Muscle of back (tissue), 13 donors: ENCODE measurements at places on chromosomes 7 and 10.

- no peak for DNase-seq
Measured at GRCh38 chr7:36795451-36796021, 71.2 kb upstream of the AOAH start.

DNA sequence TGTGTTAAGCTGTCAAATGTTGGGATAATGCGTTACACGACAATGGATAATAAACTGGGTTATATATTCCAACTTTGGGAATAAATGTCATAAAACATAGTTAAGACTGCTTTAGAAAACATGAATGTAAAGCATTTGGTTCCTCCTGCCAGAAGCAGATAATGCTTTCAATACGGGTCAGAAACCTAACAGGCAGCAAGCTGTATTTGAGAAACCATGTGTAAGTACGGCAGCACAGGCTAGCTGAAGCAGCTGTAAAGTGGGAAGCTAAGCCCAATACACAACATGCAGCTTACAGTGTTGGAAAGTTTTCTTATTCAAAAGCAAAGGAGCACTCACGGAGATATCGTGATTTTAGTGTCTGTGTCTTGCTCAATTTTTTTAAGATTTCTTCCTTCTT, 46.5 kb downstream of the MALSU1 start:
- no peak for DNase-seq

GRCh38 chr7:11795231-11795630, 36.8 kb downstream of the THSD7A start:
- no peak for DNase-seq

GRCh38 chr10:25498645-25499044, 323.8 kb downstream of the GPR158 start:
- no peak for DNase-seq
